Kidney (tissue), 22 donors: ENCODE measurements at places on chromosomes 5 and 9. TPM values are rescaled to one million over a fixed set of nuclear protein-coding genes. Genes with fewer than 3 reads are reported as not detected.

The ARAP3 gene
- 19.8 TPM for total RNA-seq

The FABP6 gene
- total RNA-seq: not detected

The IL5 gene
- total RNA-seq: not detected

DNA sequence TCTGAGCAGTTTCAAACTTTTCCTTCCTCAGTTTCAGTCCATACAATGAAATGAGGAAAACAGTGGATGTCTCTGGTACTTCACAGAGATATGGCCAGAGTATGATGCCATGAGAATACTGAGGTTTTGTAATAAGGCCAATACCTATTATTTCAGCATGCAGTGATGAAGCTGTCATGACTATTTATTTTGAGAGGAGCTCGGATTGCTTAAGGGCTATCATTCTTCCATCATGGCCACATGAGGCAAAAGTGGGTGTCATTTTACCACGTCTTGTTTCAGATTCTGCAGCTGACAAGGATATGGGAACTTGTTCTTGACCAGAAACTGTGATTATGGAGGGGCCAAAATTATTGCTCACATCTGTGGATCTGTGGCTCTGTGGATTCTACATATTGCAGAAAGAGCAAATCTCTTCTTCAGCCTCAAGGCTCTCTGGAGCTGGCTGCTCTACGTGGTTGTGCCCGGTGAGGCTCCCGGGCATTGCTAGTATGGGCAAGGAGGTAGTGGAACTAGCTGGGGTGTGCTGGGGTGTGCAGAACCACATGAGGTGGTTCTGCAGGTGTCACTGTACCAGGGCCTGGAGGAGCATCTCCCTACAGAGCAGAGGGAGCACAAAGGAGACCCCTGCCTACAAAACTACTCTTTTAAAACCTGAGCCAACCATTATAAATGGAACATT, 180.3 kb downstream of the SEMA6A start:
- no peak overlapping the region for H3K27ac ChIP-seq
- no peak for DNase-seq
- no peaks in the 10 kb centered on the region for H3K27me3 ChIP-seq
- H3K4me1 ChIP-seq: no peaks in the 10 kb centered on the region

DNA sequence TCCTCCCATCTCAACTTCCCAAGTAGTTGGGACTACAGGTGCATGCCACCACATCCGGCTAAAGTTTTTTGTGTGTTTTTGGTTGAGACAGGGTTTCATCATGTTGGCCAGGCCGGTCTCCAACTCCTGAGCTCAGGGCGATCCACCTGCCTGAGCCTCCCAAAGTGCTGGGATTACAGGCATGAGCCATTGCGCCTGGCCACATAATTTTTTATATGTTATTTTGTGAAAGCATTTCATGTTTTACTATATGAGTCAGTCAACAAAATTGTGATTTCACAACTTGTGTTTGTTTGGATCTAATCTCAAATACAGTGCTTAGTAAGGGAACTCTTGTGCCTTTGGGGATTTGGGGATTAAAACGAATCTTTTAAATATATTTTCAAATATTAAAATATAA, 20.0 kb upstream of the FAM120AOS start:
- H3K4me1 ChIP-seq: peaks cover 17% of the 10 kb centered on the region
- no peak overlapping the region for H3K4me3 ChIP-seq
- H3K36me3 ChIP-seq: no peaks in the 10 kb centered on the region
- no peak for DNase-seq

DNA sequence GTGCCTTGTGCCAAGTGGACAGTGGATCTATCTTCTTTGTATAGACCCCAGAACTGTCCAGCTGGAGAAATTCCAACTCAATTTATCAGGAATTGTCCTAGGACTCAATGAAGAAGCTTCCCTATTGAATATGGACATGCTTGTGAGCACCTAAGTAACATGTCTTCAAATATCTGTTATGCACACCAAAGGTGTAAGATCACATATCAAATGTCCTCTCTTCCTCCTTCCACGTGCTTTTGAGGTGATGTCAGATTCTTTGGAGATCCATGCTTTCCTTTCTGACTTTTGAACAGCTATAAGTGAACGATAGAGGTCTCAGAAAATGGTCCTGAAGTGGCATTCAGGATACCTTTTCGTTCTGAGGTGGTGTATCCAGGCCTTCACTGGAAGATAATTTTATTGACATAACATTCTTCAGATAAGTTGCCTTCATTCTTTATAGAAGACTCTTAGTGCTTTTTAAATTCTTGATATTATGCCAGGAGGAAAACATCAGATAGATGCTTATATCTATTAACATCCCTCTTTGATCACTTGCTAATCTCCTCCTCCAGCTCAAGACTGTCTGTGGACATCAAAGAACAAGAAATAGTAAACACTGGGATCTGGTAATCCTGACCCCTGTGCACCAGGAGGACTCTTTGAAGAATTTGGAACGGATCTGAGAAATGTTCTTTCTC, 246.4 kb downstream of the SMARCA2 start:
- no peaks in the 10 kb centered on the region for H3K4me1 ChIP-seq
- no peak overlapping the region for H3K4me3 ChIP-seq
- H3K36me3 ChIP-seq: no peaks in the 10 kb centered on the region

DNA sequence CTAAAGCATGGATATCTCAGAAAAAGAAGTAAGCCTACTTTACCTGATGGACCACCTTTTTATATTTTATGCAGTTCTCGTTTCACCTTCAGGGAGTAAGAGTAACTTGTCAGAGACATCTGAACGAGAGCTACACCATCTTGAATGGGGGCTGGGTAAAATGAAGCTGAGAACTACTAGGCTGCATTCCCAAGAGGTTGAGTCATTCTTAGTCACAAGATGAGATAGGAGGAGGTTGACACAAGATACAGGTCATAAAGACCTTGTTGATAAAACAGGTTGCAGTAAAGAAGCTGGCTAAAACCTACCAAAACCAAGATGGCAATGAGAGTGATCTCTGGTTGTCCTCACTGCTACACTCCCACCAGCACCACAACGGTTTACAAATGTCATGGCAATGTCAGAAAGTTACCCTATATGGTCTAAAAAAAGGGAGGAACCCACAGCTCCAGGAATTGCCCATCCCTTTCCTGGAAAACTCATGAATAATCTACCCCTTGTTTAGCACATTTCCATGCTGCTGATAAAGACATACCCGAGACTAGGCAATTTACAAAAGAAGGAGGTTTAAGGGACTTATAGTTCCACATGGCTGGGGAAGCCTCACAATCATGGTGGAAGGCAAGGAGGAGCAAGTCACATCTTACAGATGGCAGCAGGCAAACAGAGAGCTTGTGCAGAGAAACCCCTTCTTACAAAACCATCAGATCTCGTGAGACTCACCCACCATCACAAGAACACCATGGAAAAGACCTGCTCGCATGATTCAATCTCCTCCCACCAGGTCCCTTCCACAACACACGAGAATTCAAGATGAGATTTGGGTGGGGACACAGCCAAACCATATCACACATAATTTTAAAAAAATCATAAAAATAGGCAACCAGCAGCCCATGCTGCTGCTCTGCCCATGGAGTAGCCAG, 62.5 kb downstream of the GIN1 start:
- no peaks in the 10 kb centered on the region for H3K36me3 ChIP-seq
- DNase-seq: no peak
- H3K4me3 ChIP-seq: no peak overlapping the region
- H3K27ac ChIP-seq: no peak overlapping the region
- no peaks in the 10 kb centered on the region for H3K4me1 ChIP-seq

GRCh38 chr5:138489683-138490061, 24.4 kb downstream of the EGR1 start:
- H3K4me3 ChIP-seq: no peak overlapping the region
- no peak overlapping the region for H3K27ac ChIP-seq
- no peaks in the 10 kb centered on the region for H3K36me3 ChIP-seq
- peaks cover 4% of the 10 kb centered on the region for H3K4me1 ChIP-seq
- peaks cover 5% of the 10 kb centered on the region for H3K27me3 ChIP-seq

- H3K4me3 ChIP-seq: no peak overlapping the region
- H3K27me3 ChIP-seq: no peaks in the 10 kb centered on the region
- H3K4me1 ChIP-seq: no peaks in the 10 kb centered on the region
- DNase-seq: no peak
Observed at GRCh38 chr5:59874675-59875074, 18.9 kb downstream of the PDE4D start.

DNA sequence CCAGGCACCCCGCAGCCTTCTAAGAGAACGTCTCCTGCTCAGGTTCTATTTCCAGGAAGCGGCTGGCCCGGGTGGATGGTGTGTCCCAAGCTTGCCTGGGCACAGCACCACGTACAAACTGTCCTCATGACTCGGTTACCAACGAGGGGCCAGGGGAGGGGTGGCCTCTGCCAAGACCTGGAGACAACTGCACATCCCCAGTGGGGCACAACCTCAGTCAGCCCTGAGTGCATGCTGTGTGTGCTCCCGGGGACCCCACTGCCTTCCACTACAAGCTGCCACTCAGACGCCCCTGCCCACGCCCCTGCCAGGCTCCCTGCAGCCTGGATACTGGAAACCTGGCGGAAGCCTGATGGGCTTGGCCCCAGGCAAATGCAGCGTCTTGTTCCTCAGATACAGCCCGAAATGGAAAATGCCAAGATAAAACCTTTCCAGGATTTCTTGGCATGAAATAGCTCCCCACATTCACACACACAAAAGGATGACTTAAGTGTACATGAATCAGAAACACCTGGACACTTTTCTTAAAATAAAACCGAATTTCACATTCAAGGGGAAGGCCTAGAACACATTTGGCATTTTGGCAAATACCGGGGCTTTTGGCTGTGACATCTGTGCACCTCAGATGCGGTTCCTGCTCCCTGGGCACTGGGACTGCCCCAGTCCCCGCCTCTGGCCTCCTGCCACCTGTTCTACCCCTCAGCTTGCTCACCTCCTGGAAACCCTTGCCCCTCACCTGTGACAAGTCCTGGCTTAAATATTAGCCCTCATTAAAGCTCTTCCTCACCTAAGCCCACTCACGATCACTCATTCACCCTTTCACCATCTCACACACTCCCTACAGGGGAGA, 62.5 kb downstream of the COL23A1 start:
- H3K4me1 ChIP-seq: no peaks in the 10 kb centered on the region
- no peaks in the 10 kb centered on the region for H3K27me3 ChIP-seq

- H3K27me3 ChIP-seq: no peaks in the 10 kb centered on the region
- peaks cover 13% of the 10 kb centered on the region for H3K4me1 ChIP-seq
- DNase-seq: peak; percentile 51
- no peak overlapping the region for H3K4me3 ChIP-seq
Observed at GRCh38 chr9:137252555-137253506, 1.7 kb downstream of the STPG3 start.

DNA sequence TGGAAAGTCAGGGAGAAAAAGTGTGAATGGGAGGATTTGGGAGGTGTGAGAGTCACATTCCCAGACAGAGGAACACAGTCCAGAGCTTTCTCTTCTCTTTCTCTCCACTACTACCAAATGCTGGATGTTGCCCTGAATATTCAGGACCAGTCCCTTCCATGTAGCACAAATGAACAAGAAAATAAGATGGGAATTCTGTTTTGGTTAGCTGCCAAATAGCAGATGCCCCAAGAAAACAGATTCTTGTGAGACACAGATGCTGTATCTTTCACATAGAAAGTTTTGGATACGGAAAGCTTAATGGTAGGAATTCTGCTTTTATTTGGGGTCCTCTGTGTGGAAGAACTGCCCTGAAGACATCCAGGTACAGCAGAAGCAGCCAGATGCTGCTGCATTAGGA, 37.8 kb downstream of the PRLR start:
- no peaks in the 10 kb centered on the region for H3K36me3 ChIP-seq
- peaks cover 6% of the 10 kb centered on the region for H3K4me1 ChIP-seq
- H3K27ac ChIP-seq: no peak overlapping the region
- no peak overlapping the region for H3K4me3 ChIP-seq

- no peaks in the 10 kb centered on the region for H3K4me1 ChIP-seq
- H3K27me3 ChIP-seq: no peaks in the 10 kb centered on the region
- DNase-seq: no peak
- no peaks in the 10 kb centered on the region for H3K36me3 ChIP-seq
Observed at GRCh38 chr5:156595132-156595787, 254.8 kb upstream of the PPP1R2B start.

DNA sequence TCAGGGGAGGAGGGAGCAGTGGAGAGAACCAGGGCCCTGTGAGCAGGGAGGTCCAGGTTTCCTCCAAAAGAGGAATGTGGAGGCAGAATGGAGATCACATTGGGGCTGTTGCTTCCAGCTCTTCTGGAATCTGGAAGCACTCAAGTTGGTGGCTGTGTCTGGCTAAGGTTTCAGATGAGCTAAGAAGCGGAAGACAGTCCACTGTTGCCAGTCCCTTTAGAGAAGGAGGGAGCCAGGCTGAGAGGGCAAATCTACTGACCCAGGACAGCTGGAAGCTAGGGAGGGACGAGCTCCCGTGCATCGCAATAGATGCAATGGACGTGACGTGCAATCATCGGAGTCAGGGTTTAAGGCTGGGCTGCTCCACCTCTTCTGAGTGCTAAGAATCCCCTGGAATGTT, 71.2 kb downstream of the TENT4A start:
- no peaks in the 10 kb centered on the region for H3K27me3 ChIP-seq
- no peaks in the 10 kb centered on the region for H3K4me1 ChIP-seq
- no peaks in the 10 kb centered on the region for H3K36me3 ChIP-seq
- no peak overlapping the region for H3K27ac ChIP-seq

GRCh38 chr5:10607666-10608073, 43.8 kb downstream of the ANKRD33B start:
- no peak for DNase-seq
- H3K4me1 ChIP-seq: peaks cover 9% of the 10 kb centered on the region
- H3K36me3 ChIP-seq: no peaks in the 10 kb centered on the region
- H3K27ac ChIP-seq: peak overlapping the region; percentile 71

DNA sequence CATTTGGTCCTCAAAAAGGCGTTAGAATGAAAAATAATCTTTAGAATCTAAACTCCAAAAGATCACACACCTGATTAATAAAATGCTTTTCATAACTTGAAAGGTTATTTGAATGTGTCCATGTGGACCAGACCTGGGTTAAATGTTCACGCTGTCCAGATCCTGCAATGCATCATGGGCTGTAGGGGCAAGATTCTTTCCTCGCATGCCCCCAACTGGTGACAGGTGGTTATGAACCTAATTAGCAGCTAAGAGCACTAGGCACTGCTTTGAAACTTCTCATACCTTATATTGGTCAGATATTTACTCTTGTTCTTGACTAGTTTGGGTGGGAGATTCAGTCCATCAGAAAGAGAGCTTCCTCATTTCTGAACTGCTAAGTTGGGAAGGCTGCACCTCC, 19.3 kb upstream of the PIP5K1B start:
- H3K4me1 ChIP-seq: no peaks in the 10 kb centered on the region
- no peak overlapping the region for H3K27ac ChIP-seq
- DNase-seq: no peak
- H3K36me3 ChIP-seq: no peaks in the 10 kb centered on the region

- no peaks in the 10 kb centered on the region for H3K36me3 ChIP-seq
- peaks cover 8% of the 10 kb centered on the region for H3K4me1 ChIP-seq
- H3K4me3 ChIP-seq: no peak overlapping the region
- no peak overlapping the region for H3K27ac ChIP-seq
- no peak for DNase-seq
Observed at GRCh38 chr9:93048566-93049448, 9.7 kb upstream of the SUSD3 start.

GRCh38 chr9:132973713-132974112, 4.8 kb upstream of the GFI1B start:
- peaks cover 3% of the 10 kb centered on the region for H3K27me3 ChIP-seq
- no peak overlapping the region for H3K27ac ChIP-seq
- no peaks in the 10 kb centered on the region for H3K4me1 ChIP-seq
- no peak for DNase-seq

- DNase-seq: no peak
- H3K27me3 ChIP-seq: no peaks in the 10 kb centered on the region
- H3K27ac ChIP-seq: no peak overlapping the region
- H3K36me3 ChIP-seq: no peaks in the 10 kb centered on the region
- H3K4me3 ChIP-seq: no peak overlapping the region
Observed at GRCh38 chr5:171270136-171270535, 38.9 kb upstream of the TLX3 start.

- no peaks in the 10 kb centered on the region for H3K36me3 ChIP-seq
- DNase-seq: no peak
- no peak overlapping the region for H3K27ac ChIP-seq
- no peak overlapping the region for H3K4me3 ChIP-seq
- H3K27me3 ChIP-seq: no peaks in the 10 kb centered on the region
Observed at GRCh38 chr5:109905906-109906305, 216.2 kb downstream of the MAN2A1 start.
